ENCODE measurements at places on chromosomes 3 and 15.

DNA sequence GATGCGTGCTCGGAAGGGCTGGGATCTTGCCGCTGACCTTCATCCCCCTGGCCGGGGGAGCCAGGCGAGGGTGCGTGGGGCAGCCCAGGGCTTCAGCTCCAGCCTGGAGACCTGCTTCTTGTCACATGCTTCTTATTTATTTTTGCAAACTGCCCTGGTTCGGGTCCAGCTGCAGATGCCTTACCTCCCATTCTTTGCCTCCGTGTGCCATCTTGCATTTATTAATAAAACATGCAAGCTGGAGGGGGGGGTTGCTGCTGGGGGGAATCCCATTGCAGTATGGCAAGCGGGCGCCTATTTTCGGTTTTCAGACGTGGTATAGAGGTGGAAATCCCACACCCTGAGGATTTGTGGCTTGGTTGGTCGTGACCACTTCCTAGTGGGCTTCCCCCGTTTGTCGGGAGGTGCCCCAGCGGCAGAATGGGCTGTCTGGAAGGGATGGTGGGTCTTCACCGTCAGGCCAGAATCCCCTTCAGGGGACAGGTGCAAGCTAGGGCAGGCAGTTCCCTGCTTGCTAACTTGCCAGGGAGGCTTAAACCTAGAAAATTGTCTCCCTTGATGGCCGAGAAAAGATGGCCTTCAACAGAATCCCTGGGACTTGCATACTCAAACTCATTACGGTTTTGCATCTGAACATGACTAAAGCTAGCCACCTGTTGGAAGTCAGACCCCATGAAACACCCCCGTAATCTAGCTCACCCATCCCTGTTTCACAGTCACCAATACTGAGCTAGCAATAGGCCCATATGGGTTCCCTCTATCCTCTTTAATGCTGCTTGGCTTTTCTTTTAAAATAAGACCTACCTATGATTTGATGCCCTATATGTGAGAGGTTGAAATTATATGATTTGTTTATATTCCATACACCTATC, 569 bp downstream of the TMEM266 start:
- no peak for DNase-seq

DNA sequence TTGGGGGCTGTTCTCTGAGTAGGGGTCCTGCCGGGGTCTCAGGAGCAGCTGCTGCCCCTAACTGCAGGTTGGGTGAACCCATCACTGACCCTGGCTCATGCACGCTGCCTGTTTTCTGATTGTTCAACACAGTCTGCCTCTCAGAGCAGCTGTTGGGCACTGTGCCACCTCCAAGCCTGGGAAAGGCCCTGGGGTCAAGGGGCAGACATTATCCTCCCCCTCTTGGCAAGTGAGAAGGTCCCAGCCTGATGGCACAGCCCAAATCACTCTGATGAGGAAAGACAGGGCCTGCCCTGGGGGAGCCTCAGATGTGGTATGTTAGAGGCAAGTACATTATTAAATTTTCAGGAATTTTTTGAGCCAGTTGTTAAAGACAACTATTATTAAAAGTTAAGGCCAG, 14.1 kb upstream of the GNAT1 start:
- DNase-seq: no peak

DNA sequence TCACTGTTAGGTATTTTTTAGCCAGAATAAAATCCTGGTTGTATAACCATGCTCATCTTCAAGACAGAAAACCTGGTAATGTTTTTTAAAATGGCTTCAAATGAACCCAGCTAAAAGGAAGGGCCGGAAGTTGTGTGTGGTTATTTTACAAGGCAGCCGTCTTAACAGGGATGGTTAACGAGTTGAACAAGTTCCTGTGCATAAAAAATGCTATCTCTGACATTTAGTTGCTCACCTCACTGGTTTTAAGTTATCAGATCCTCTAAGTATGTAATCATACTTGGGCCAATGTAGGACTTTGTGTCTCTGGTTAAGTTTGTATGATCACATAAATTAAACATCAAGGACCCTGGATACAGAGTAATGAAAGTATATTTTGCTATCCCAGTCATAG, 2.1 kb downstream of the ATP11B start:
- DNase-seq: no peak

GRCh38 chr3:149224736-149225594, 3.3 kb upstream of the CP start:
- peak; percentile 77 for DNase-seq

GRCh38 chr3:64667887-64668581, 19.8 kb downstream of the ADAMTS9 start:
- no peak for DNase-seq

All from osteoblast (primary cell).